Right renal cortex interstitium (tissue), 3 donors: ENCODE measurements at places on chromosomes 2 and 18. TPM values are rescaled to one million over a fixed set of nuclear protein-coding genes. Genes with fewer than 3 reads are reported as not detected.

Gene CAPG
- 131 TPM for polyA plus RNA-seq

Gene GAREM2
- polyA plus RNA-seq: 5.9 TPM

Gene HOXD11
- polyA plus RNA-seq: 44.8 TPM

Gene TP53I3
- polyA plus RNA-seq: 45.9 TPM

Gene SOWAHC
- 18.2 TPM for polyA plus RNA-seq

Gene CCDC138
- 16.3 TPM for polyA plus RNA-seq

Gene HOXD12
- polyA plus RNA-seq: 0.42 TPM

Gene KCNK3
- 1.6 TPM for polyA plus RNA-seq

Gene AGXT
- polyA plus RNA-seq: 0.15 TPM

Gene SETBP1
- 32.4 TPM for polyA plus RNA-seq

Gene LIPG
- 56.7 TPM for polyA plus RNA-seq

Gene CGREF1
- polyA plus RNA-seq: 5.8 TPM

Gene TOGARAM2
- 0.94 TPM for polyA plus RNA-seq

Gene CNDP1
- 1.2 TPM for polyA plus RNA-seq

Gene SCYGR4
- 0.10 TPM for polyA plus RNA-seq

Gene ITGA4
- 29.6 TPM for polyA plus RNA-seq

Gene ASPRV1
- polyA plus RNA-seq: 3.2 TPM

Gene TUBA4B
- polyA plus RNA-seq: 1.3 TPM

Gene IL1R1
- 37.1 TPM for polyA plus RNA-seq

Gene RIOK3
- polyA plus RNA-seq: 71.9 TPM

Gene SLC9A4
- 6.1 TPM for polyA plus RNA-seq

Gene MYOM1
- polyA plus RNA-seq: 7.8 TPM

Gene TMEM163
- polyA plus RNA-seq: 1.1 TPM

Gene GREB1
- 10.8 TPM for polyA plus RNA-seq

Gene CABYR
- polyA plus RNA-seq: 4.4 TPM

Gene TRPM8
- polyA plus RNA-seq: 0.06 TPM

Gene PLGLB1
- polyA plus RNA-seq: 8.4 TPM

Gene DDX18
- polyA plus RNA-seq: 89.0 TPM

Gene DUSP19
- 5.9 TPM for polyA plus RNA-seq

Gene ZC3H6
- 9.6 TPM for polyA plus RNA-seq

Gene ALPI
- not detected for polyA plus RNA-seq

Gene TDRD15
- polyA plus RNA-seq: not detected

Gene KRTCAP3
- polyA plus RNA-seq: 6.5 TPM

Gene EEF1B2
- 707 TPM for polyA plus RNA-seq

Gene CCL20
- 0.36 TPM for polyA plus RNA-seq

Gene GALNT3
- polyA plus RNA-seq: 16.7 TPM

Gene TBR1
- polyA plus RNA-seq: 0.04 TPM

Gene AFF3
- 18.5 TPM for polyA plus RNA-seq

Gene OSR1
- polyA plus RNA-seq: 5.7 TPM

Gene SLC30A3
- 5.5 TPM for polyA plus RNA-seq

Gene PDE1A
- 25.2 TPM for polyA plus RNA-seq

Gene MALL
- polyA plus RNA-seq: 15.5 TPM

Gene RAX
- not detected for polyA plus RNA-seq

Gene FER1L5
- 0.79 TPM for polyA plus RNA-seq

Gene C2orf81
- polyA plus RNA-seq: 6.6 TPM

Gene SRD5A2
- 0.08 TPM for polyA plus RNA-seq

Gene ZNF142
- polyA plus RNA-seq: 16.1 TPM

Gene GPR45
- not detected for polyA plus RNA-seq

Gene SPP2
- polyA plus RNA-seq: not detected

Gene MROH2A
- 0.22 TPM for polyA plus RNA-seq

Gene ABCG8
- 0.75 TPM for polyA plus RNA-seq

Gene OXER1
- 7.9 TPM for polyA plus RNA-seq
